Hematopoietic multipotent progenitor cell treated with erythropoietin and hydrocortisone succinate and interleukin-3 and kit ligand, for 15 days (in vitro differentiated cells): ENCODE measurements at places on chromosomes 12 and 14.

- no peak for DNase-seq
These were observed 67.7 kb downstream of the PRKCH start for GRCh38 chr14:61388976-61389576.

GRCh38 chr14:56989359-56989758 lies 179.1 kb upstream of the OTX2 start:
- no peak for DNase-seq

- DNase-seq: no peak
These were observed 3.2 kb downstream of the AMN start for GRCh38 chr14:102925646-102926045.

- no peak for DNase-seq
These were observed 239.7 kb downstream of the TRHDE start for GRCh38 chr12:72511906-72512305.

- DNase-seq: no peak
These were observed 74.6 kb downstream of the TMEM121 start for GRCh38 chr14:105600939-105601359.

DNA sequence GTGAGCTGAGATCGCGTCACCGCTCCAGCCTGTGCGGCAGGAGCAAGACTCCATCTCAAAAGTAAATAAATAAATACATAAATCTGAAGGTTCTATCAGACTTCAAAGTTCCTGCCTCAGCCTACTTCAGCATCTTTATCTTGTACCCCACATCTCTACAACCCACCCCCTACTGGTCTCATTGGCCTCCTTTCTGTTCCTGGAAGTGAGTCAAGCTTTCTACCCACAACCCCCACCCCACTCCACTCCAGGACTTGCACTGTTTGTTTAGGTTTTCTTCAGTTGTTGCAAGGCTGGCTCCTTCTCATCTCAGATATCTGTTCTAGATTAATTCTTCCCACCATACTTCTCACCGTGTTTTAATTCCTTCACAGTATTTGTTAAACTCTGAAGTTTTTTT lies 714 bp upstream of the PSMC6 start:
- peak; percentile 27 for DNase-seq

- DNase-seq: no peak
These were observed 221.7 kb upstream of the NAV3 start for GRCh38 chr12:77609016-77609415.

GRCh38 chr12:78918268-78918667 lies 53.7 kb downstream of the SYT1 start:
- no peak for DNase-seq

DNA sequence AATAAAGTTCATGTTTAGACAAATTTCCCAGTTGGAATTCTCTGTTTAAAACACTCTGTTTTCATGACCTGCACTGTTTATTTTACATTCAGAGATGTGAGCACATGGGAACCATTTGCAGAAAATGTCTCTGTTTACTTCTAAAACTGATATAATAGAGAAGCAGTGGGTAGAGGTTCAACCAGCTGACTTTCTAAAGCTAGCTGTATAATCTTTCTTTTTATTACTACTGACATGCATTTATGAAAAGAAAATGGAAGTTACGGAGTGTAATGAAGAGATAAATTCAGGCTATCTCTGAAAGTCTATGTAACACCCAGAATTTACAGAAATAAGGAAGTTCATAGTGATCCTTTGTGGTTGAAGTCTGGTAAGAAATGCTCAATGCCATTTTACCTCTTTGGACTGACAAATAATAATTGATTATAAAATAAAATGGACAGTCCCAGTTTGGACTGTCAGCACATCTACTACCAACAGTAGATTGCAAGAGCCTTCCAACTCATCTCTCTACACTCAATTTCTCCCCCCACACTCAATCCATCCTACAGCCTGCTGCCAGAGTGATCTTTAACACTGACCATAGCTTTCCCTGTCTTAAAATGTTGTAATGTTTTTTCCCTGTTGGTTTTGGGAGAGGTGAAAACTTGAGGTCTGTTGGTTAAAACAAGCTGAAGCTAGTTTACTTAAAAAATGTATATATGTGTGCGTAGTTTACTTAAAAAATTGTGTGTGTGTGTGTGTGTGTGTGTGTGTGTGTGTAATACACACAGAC lies 137.4 kb downstream of the AEBP2 start:
- no peak for DNase-seq

- DNase-seq: no peak
These were observed 77.4 kb downstream of the LLPH start for GRCh38 chr12:66052988-66053615.

DNA sequence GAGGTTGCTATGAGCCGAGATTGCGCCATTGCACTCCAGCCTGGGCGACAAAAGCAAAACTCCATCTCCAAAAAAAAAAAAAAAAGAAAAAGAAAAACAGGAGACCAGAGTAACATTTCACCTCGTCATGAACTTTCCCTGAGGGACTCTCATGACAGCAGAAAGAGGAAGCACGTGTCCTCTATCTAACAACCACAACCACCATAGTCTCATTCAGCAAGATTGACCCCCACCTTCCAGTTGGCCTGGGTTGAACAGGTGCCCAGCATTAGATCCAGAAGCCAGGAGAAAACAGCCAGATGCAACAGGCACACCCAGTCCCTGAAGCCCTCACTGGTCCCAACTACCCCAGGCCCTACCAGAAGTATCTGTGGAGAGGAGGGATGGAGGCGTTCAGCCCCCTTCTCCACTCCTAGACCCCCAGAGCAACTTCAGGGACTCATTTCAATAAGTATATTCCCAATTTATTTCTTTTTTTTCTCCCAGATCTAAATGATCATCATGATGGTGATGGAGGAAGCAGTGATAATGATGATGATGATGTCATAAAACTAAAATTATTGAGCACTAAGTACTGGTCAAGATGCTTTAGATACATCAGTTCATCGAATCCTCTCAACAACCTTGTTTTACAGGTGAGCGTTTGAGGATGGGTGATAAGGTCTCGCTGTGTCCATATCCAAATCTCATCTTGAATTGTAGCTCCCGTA lies 235.0 kb downstream of the EFCAB11 start:
- no peak for DNase-seq

DNA sequence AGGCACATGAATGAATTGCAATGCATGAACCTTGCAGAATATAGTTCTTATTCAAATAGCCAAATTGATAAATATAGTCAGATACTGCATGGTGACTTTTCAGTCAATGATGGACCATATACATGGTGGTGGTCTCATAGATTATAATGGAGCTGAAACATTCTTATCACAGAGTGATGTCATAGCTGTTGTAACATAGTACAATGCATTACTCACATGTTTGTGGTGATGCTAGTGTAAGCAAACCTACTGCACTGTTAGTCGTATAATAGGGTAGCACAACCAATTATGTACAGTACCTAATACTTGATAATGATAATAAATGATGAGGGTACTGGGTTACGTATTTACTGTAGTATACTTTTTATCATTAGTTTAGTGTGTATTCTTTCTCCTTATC lies 280.3 kb downstream of the BCAT1 start:
- DNase-seq: no peak

- DNase-seq: no peak
These were observed 51.6 kb upstream of the SRP54 start for GRCh38 chr14:34931206-34931605.

- DNase-seq: no peak
These were observed 40.9 kb downstream of the KCTD10 start for GRCh38 chr12:109436188-109436560.

GRCh38 chr12:117047810-117048584 lies 51.2 kb downstream of the TESC start:
- DNase-seq: no peak

- no peak for DNase-seq
These were observed 12.3 kb downstream of the GTF2A1 start for GRCh38 chr14:81208489-81208888.

GRCh38 chr12:23947395-23947794 lies 2.1 kb downstream of the SOX5 start:
- DNase-seq: no peak

DNA sequence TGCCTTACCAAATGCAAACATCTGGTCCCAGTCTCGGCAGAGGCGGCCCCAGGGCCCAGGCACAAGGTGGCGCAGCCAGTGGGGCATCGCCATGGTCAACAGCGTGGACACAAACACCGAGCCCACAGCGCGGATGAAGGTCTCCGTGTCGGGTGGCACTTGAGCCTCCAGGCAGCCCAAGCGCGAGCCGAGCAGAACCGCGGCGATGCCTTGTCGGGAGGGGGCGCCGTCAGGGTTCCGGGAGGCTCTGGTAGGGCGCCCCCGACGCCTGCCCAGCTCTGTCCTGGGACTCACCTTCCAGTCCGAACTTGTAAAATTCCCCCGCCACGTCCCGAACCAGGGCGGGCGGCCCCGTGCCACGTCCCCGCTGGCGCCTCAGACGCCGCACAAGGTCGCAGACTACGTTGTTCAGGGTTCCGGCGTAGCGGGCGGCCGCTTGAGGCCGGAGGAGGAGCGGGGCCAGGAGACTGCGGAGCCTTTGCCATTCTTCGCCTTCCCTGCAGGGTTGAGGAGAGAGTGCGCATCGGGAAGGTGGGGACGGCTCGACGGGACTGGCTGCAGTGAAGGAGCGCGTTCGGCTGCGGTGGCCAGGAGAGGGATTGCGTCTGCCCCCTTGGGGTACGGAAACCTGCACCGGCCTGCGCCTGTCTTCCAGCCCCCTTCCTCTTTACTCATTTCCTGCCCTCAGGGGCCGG lies 1.7 kb downstream of the CYP27B1 start:
- no peak for DNase-seq

- no peak for DNase-seq
These were observed 181.2 kb upstream of the NRXN3 start for GRCh38 chr14:77988970-77989369.

DNA sequence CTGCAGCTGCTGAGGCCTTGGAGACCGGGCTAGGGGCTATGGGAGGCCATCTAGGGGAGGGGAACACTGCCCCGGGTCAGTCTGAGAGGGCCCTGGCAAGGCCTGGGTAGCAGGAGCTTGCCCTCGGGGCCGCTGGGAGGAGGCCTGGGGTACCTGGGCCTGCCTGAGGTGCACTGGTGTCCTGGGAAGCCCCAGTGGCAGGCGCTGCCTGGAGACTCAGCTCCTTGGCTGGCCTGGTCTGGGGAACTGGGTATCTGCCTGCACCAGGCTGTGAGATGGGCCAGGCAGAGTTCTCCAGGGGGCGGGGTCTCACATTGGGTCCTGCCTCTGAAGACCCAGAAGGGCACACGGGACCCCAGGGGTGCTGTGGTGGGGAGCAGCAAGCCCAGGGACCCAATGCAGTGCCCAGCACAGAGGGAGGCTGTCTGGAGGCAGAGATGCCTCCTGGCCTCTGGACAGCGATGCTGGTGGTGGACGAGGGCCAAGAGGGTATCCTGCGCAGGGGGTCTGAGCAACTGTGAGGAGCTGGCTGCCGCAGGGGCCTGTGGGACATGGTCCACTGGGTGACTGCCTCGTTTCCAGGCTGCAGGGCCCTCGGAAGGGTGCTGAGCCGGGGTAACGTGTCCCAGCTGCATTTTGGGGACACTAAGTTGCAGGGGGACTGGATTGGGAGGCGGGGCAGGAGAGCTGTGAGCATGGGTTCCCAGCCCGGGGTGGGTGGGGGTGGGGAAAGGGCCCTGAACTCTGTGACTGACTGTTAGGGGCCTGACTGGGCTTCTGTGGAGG lies 7.4 kb upstream of the MTA1 start:
- no peak for DNase-seq

DNA sequence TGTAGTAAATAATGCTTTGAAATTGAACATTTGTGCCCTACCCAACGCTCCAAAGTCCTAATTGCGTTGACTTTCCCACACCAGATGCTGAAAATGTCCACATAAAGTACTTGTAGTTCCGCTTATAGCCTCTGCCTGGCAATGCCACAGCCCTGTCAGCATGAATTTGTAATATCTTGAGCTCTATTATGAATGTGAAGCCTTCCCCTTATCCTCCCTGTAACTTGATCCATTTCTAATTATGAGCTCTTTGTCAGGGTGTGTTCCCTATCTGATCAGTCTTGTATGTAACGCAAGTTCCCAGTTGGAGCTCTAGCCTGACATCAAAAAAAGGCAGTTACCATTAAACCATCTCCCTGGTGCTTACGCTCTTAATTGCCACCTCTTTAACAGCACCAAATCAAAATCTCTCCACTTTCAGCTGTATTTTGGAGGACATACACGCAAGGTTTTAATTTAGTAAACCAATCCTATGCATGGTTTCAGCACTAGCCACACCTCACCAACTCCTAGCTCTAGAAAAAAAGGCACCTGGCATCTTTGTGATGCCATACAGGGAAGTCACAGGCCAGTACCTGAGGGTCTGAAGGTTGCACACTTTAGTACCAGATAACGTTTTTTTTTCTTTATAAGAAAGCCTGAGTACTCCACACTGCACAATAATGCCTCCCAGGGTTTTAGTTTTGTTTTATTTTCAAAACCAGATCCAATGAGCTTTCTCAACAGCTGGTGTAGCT lies 69.3 kb downstream of the EEA1 start:
- DNase-seq: no peak

- DNase-seq: no peak
These were observed 85.3 kb upstream of the PAWR start for GRCh38 chr12:79776111-79776510.

DNA sequence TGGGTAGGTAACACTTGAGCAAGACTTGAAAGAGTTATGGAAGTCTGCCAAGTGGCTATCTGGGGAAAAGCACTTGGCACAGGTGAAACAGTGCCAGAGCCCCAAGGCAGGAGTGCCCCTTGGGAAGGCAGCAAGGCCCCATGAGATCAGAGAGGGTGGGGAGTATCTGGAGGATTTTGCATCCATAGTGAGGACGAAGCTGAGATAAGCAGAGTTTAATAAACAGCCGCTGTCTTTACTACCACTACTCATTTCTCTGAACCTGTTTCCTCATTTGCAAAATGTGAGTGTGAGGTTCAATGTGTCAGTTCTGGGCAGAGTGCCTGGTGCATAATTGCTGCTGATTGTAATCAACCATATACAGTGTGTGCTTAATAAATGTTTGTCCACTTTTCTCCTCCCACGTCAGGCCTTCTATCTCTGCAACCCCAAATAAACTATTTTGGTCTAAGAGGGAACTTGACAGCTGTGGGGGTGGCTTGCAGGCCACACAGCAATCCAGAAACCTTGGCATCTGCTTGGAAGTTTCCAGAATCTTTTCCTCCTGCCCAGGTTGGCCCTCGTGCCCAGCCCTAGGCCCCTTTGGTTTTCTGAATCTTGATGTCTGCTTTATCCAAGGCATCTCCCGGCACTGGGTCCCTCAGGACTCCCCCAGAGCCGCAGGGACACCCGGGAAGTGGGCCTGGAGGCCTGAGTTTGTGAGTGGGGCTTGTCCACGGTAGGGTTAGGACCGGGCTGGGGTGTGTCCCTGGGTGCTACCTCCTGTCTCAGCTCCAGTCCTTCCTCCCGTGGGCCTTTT lies 4.5 kb downstream of the ABCB9 start:
- DNase-seq: peak; percentile 61

GRCh38 chr12:50985322-50985721 lies 33.0 kb downstream of the HIGD1C start:
- no peak for DNase-seq
